Osteoblast (primary cell): ENCODE measurements at places on chromosomes 5 and 9.

- H3K27ac ChIP-seq: peak overlapping the region; percentile 11
- H3K27me3 ChIP-seq: no peaks in the 10 kb centered on the region
- DNase-seq: peak; percentile 89
- H3K4me3 ChIP-seq: no peak overlapping the region
- H3K36me3 ChIP-seq: peaks cover 11% of the 10 kb centered on the region
Measured at GRCh38 chr9:134681061-134681661, 39.6 kb downstream of the COL5A1 start.

DNA sequence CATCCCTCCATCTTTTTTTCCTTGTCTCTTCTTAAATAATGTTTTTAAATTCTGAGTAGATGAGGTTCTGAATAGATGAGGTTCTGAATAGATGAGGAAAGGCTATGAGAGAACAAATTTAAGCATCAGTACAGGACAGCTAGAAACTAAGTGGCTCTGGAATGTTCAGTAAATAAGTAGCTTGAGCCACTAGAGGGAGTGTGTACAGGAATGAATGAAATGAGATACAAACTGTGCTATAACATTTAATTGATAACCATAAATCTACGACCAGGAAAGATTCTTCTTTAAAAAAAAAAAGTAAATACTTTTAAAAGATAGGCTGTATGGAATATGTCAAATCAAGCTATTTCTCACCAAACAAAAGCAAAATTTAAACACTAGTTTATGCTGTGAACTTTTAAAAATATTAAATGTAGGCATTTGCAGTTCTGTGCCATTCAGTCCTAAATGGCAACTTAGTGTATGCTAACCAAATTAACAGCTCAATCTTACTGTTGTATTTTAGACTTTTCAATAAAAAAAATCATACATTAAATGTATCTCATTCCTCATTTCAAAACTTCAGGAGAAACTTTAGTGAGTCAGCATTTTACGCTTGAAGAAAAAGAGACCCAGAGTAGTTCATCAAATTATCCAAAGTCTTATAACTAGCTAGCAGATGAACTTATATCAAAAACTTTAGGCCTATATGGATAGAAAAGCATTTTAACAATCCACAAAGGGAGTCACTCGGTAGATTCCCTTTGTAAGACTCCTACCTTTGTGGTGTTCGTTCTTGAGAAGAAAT lies 70.4 kb upstream of the SNX2 start:
- H3K27ac ChIP-seq: no peak overlapping the region
- no peaks in the 10 kb centered on the region for H3K27me3 ChIP-seq
- H3K4me1 ChIP-seq: no peaks in the 10 kb centered on the region
- H3K4me3 ChIP-seq: no peak overlapping the region
- H3K36me3 ChIP-seq: no peaks in the 10 kb centered on the region

DNA sequence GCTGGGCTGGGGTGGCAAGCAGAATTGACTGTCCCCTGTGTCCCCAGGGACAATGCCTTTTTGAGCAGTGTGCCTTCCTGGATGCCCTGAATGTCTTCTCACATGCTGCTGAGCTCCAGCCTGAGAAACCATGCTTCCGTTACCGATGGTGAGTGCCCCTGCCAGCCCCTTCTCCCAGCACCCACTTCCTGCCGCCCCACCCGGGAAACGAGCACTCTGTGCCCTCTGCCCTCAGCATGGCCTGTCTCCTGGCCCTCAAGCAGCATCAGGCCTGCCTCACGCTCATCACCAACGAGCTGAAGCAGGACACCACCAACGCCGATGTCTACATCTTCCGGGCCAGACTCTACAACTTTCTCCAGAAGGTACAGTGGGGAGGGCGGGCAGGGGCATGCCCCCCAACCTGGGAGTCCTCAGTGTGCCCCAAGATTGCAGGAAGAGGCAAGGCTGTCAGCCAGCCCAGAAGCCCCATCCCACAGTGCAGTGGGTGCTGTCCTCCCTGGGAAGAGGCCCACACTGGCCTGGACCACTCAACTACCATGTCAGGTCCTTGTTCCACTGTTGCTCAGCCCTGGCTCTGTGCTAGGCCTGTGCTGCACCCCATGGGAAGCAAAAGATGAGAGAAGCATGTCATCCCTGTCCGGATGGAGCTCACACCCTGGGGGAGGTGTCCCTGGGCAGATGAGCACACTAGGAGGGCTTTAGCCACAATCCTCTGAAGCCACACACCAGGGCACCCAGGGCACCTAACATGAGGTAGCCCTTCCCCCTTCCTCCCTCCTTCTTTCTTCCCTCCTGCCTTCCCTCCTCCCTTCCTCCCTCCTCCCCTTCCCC lies 4.4 kb downstream of the TTC16 start:
- no peak overlapping the region for H3K4me3 ChIP-seq
- peak; percentile 11 for DNase-seq
- no peak overlapping the region for H3K27ac ChIP-seq
- no peaks in the 10 kb centered on the region for H3K27me3 ChIP-seq
- no peaks in the 10 kb centered on the region for H3K36me3 ChIP-seq
- H3K4me1 ChIP-seq: peaks cover 20% of the 10 kb centered on the region

DNA sequence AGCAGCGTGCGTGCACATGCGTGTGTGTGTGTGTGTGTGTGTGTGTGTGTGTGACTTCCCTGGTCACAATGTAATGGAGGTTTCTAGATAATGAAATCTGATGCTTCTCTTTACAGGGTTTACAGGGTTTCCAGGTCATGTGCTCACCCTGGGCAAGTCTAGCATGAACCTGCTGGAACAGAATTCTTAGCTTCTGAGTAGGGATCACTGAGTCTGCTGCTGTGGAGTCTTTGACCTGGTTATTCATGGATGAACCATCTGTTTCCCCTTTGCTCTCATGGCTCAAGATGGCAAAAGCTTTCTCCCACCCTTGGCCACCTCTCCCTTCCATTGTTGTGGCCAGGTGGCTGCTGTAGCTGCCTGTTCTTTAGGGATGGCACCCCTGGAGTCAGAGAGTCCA lies 111.6 kb upstream of the SHB start:
- H3K4me3 ChIP-seq: no peak overlapping the region
- H3K4me1 ChIP-seq: no peaks in the 10 kb centered on the region
- no peak for DNase-seq
- H3K27ac ChIP-seq: no peak overlapping the region
- H3K27me3 ChIP-seq: peaks cover 5% of the 10 kb centered on the region
- H3K36me3 ChIP-seq: no peaks in the 10 kb centered on the region

GRCh38 chr9:36194326-36195000 lies 3.7 kb downstream of the CLTA start:
- peak overlapping the region; percentile 24 for H3K27ac ChIP-seq
- peak; percentile 50 for DNase-seq
- peaks cover 29% of the 10 kb centered on the region for H3K36me3 ChIP-seq
- H3K4me1 ChIP-seq: peaks cover 33% of the 10 kb centered on the region
- H3K27me3 ChIP-seq: no peaks in the 10 kb centered on the region

DNA sequence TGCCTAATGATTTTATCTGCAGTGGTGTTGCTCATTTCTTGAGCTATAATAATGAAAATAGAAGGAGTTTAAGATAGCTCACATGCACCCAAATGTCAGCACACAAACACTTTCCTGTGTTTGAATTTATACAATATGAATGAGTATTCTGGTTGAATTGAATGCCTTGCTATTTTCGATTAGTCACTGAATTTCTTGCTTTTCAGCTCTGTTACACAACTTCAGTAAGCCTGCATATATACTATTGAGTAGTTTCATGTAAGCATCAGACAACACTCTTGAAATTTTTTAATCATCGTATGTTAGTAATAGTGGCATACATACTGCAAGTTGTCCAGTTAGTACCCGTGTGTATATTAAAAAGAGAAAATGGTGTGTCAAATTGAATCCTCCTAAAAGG lies 281.5 kb upstream of the GRIA1 start:
- DNase-seq: no peak
- H3K27ac ChIP-seq: no peak overlapping the region
- H3K27me3 ChIP-seq: no peaks in the 10 kb centered on the region

DNA sequence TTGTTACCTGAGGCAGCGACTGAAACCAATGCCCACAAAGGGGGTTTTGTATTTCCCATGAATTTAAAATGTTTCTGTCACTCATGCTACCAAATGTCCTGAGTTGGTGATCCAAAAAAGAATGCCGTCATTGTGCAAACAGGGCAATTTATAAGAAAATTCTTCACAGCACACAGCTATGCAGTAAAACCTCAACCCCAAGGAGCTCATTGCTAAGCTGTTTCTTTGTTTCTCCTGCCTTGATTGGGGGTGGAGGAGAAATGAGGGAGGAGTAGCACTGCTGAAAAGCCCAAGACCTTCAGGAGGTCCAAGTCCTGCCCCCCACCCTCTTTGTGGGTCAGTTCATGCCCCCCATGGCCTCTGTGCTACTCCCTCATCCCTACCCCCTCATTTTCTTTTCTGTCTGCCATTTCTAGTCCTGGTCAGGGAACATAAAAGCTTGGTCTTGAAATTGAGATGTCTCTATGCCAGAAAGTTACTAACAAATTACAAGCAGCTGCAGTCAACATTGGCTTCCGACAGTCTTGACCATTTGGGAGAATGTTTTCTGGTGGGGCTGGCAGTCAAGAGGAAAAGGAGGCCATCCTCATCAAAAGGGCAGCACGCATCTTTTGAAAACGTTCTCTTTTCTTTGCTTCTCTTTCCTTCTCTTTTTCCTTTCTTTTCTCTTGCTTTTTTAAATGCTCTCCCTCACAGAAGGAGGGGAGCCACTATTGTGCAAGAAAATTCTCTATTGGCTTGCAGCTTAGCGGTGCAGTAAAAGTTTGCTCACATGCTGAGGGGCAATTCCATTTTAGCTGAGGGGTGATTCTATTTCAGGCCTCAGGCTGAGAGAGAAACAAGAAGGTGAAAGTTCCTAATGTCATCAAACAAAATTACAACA lies 133.3 kb downstream of the GCNT1 start:
- H3K4me1 ChIP-seq: peaks cover 36% of the 10 kb centered on the region
- peak overlapping the region; percentile 76 for H3K27ac ChIP-seq
- no peaks in the 10 kb centered on the region for H3K27me3 ChIP-seq
- H3K4me3 ChIP-seq: no peak overlapping the region
- no peaks in the 10 kb centered on the region for H3K36me3 ChIP-seq

DNA sequence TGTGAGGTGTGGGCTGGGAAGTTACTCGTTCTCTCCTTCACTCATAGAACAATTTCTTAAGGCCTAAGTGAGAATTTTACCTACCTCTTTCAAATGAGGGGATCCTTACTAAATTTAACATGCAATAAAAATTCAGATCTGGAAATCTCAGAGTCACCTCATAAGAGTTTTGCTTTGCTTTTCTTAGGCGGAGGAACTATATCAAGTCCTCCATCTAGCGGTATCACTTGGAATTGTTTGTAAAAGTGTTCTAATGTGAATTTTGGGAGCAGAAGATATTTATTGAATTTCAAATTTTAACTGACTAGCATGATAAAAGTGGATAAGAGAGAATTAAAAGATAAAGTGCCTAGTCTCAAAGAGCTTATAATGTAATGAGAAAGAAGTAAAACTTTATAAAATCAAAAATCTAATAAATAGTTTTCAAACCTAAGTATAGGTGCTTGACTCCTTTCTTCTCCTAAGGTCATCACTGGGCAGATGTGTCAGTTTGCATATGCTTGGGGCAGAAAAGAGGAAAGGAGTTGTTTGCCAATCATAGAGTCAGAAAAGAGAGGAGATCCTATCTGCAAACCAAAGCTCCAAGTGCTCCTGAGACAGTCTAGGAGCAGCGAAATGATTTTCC lies 145.7 kb upstream of the DAB2 start:
- peaks cover 28% of the 10 kb centered on the region for H3K27me3 ChIP-seq
- no peak overlapping the region for H3K4me3 ChIP-seq
- H3K27ac ChIP-seq: no peak overlapping the region
- H3K36me3 ChIP-seq: no peaks in the 10 kb centered on the region

- DNase-seq: no peak
- no peaks in the 10 kb centered on the region for H3K27me3 ChIP-seq
- H3K4me1 ChIP-seq: peaks cover 11% of the 10 kb centered on the region
- H3K36me3 ChIP-seq: no peaks in the 10 kb centered on the region
Measured at GRCh38 chr5:143040622-143041021, 270.4 kb downstream of the ARHGAP26 start.

DNA sequence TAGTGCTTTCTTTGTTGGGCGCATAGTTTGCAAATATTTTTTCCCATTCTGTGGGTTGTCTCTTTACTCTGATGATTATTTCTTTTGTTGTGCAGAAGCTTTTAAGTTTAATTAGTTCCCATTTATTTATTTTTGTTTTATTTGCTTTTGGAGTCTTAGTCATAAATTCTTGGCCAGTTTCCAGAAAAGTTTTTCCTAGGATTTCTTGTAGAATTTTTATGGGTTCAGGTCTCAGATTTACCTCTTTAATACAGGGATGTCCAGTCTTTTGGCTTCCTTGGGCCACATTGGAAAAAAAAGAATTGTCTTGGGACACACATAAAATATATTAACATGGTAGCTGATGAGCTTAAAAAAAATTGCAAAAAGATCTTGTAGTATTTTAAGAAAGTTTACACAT lies 122.0 kb downstream of the WDR70 start:
- H3K4me1 ChIP-seq: peaks cover under 1% of the 10 kb centered on the region
- no peak overlapping the region for H3K27ac ChIP-seq

DNA sequence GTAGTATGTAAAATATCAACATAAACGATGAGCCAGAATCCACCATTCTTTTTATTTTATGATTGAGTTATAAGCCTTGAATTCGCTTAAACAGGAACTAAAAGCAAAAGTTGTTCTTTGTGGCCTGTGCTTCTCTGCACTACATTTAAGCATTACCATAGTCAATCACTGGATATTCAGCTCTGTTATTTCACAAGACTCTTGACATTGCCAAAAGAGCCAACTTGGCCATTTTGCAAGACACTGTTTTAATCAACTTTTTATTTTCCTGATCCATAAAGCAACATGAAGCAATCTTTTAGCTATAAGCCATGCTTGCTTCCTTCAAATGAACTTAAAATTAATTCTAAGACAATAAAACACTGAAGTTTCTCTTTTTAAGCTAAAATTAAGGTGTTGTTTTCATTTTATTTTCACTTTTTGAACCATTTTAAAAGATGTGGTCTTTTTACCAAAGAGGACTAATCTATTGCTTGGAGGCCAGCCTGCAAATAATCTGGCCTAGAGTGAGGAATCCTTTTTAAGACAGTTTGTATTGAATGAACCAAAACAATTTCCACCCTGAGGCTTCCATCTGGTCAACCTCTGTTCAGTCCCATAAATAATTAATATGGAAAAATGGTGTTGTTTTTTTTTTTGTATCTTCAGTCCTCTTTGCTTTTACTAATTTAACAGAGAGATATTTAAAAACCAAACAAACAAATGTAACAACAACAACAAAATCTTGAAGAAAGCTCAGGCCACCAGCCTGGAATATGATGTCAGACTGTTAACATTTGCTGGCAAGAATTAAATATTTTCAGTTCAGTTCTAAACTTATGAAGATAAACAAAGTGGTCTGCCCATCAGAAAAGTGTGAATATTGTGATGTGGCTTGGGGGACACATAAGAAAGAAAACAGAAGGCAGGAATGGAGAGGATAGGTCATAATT lies 274.4 kb downstream of the MARCHF11 start:
- H3K27me3 ChIP-seq: no peaks in the 10 kb centered on the region
- no peaks in the 10 kb centered on the region for H3K36me3 ChIP-seq
- H3K4me3 ChIP-seq: no peak overlapping the region
- no peaks in the 10 kb centered on the region for H3K4me1 ChIP-seq
- no peak overlapping the region for H3K27ac ChIP-seq

DNA sequence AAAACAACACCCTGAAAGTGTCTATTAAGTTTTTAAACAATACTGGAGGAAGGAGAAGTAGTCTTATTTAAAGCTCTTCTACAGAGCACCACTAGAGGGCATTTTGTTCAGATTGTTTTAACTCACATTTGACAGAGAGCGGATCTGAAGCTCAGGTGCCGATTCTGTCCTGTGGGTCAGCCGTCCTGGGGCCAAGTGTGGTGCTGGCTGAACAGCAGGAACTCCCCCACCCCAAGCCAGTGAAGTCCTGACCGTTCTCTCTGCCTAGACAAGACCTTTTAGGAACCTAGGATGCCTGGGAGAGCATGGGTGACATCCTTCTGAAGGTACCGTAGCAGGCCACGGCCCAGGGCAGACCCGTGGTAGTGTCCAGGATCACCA lies 3.9 kb downstream of the EXOC3 start:
- DNase-seq: peak; percentile 89
- no peak overlapping the region for H3K27ac ChIP-seq
- H3K36me3 ChIP-seq: peaks cover 54% of the 10 kb centered on the region
- no peak overlapping the region for H3K4me3 ChIP-seq
- H3K4me1 ChIP-seq: peaks cover 15% of the 10 kb centered on the region
